Adrenal gland (tissue), 19 donors: ENCODE measurements at places on chromosomes 2 and 18. TPM values are rescaled to one million over a fixed set of nuclear protein-coding genes. Genes with fewer than 3 reads are reported as not detected.

FASTKD2 gene
- total RNA-seq, result 27.7 TPM

M1AP gene
- 0.72 TPM for total RNA-seq

AFG3L2 gene
- 51.4 TPM for total RNA-seq

- H3K4me3 ChIP-seq, result no peak overlapping the region
- H3K4me1 ChIP-seq, result peaks cover 9% of the 10 kb centered on the region
- no peak for DNase-seq
- no peak overlapping the region for H3K27ac ChIP-seq
- H3K27me3 ChIP-seq, result no peaks in the 10 kb centered on the region
- H3K36me3 ChIP-seq, result no peaks in the 10 kb centered on the region
These were observed 101.9 kb downstream of the ACTR2 start for GRCh38 chr2:65329525-65329924.

DNA sequence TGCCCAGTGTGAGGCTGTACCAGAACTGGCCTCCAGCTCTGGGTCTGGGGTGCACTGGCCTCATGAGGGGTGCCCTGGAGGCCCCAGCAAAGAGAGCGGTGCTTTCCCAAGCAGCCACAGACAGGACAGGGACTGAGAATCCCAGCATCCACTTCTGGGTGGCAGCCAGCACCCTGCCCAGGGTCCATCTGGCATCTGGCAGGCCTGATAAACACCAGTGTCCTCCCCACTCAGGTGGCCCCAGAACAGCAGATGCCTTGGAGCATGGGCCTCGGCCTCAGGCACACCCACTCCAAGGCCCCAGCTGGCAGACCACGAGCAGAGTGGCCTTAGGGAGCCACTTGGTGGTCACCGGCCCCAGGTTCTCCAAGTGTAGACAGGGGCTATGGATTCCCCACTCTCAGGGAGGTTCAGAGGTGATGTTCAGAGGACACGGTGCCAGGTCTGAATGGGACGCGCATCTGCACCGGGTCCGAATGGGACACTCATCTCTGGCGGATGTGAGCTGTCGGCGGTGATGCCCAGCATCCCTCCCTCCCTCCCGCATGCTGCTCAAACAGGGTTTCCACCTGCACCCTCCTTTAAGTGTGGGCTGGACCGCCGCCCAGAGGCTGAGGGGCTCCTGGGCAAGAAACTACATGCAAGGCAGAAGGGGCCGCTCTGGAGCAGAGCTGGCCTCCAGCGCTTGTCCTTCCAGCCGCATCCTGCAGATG lies 82.2 kb upstream of the GPC1 start:
- no peaks in the 10 kb centered on the region for H3K4me1 ChIP-seq
- no peak overlapping the region for H3K27ac ChIP-seq
- no peaks in the 10 kb centered on the region for H3K27me3 ChIP-seq
- H3K36me3 ChIP-seq, result no peaks in the 10 kb centered on the region
- no peak overlapping the region for H3K4me3 ChIP-seq

- H3K4me1 ChIP-seq, result no peaks in the 10 kb centered on the region
- DNase-seq, result no peak
- H3K4me3 ChIP-seq, result no peak overlapping the region
- no peaks in the 10 kb centered on the region for H3K27me3 ChIP-seq
- no peak overlapping the region for H3K27ac ChIP-seq
These were observed 39.0 kb downstream of the MAIP1 start for GRCh38 chr2:199994371-199994770.

DNA sequence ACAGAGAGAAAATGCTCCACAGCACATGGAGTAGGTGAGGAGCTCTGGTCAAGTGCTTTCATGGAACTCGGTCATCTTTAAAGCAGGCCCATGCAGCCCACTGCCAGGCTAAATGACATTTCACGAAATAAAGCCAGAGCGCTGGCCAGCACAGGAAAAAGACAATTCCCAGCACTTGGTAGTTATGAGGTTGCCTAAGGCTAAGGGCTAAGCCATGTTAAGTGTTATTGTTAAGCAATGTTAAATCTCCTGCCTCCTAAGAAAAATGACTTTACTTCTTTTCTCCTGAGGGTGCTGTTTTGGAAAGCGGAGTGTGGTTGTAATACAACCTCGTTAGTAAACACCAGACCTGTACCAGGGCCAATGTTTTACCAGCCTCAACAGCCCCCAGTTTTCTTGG lies 125.9 kb upstream of the NRP2 start:
- H3K4me1 ChIP-seq, result no peaks in the 10 kb centered on the region
- H3K36me3 ChIP-seq, result no peaks in the 10 kb centered on the region
- H3K4me3 ChIP-seq, result no peak overlapping the region
- DNase-seq, result no peak
- H3K27me3 ChIP-seq, result no peaks in the 10 kb centered on the region

- H3K36me3 ChIP-seq, result no peaks in the 10 kb centered on the region
- no peaks in the 10 kb centered on the region for H3K4me1 ChIP-seq
- H3K27me3 ChIP-seq, result no peaks in the 10 kb centered on the region
These were observed 38.4 kb downstream of the TSN start for GRCh38 chr2:121793816-121794215.

GRCh38 chr18:13296867-13297574 lies 78.5 kb downstream of the LDLRAD4 start:
- H3K27ac ChIP-seq, result no peak overlapping the region
- no peak for DNase-seq
- H3K4me3 ChIP-seq, result no peak overlapping the region
- H3K4me1 ChIP-seq, result peaks cover 10% of the 10 kb centered on the region
- H3K27me3 ChIP-seq, result no peaks in the 10 kb centered on the region

GRCh38 chr2:214545898-214546542 lies 135.2 kb downstream of the VWC2L start:
- no peak for DNase-seq
- H3K4me1 ChIP-seq, result no peaks in the 10 kb centered on the region
- no peaks in the 10 kb centered on the region for H3K36me3 ChIP-seq
- no peak overlapping the region for H3K27ac ChIP-seq
- no peaks in the 10 kb centered on the region for H3K27me3 ChIP-seq

DNA sequence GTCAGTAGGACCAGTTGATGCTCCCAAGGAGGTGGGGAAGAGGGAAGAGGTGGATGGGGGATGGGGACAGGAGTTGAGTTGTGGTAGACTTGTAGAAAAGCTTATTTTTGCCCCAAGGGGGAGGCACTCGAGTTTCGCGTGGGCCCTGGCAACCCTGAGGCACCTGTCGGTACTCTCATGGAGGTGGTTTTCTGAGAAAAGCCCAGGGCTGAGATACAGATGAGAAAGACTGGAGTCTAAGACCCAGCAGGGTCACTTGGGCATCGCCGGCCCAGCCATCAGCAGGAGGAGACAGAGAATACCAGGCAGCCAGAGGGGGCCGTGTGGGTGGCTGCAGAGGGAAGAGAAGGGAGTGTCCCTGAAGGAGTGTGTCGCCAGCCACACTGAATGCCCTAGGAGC lies 57.7 kb upstream of the HPCAL1 start:
- H3K27ac ChIP-seq, result no peak overlapping the region
- no peaks in the 10 kb centered on the region for H3K27me3 ChIP-seq

GRCh38 chr2:230777721-230778120 lies 65.1 kb downstream of the CAB39 start:
- H3K4me3 ChIP-seq, result no peak overlapping the region
- no peaks in the 10 kb centered on the region for H3K36me3 ChIP-seq
- DNase-seq, result no peak
- no peaks in the 10 kb centered on the region for H3K27me3 ChIP-seq

GRCh38 chr2:85063981-85064599 lies 69.1 kb upstream of the TCF7L1 start:
- no peaks in the 10 kb centered on the region for H3K4me1 ChIP-seq
- H3K4me3 ChIP-seq, result no peak overlapping the region
- H3K36me3 ChIP-seq, result no peaks in the 10 kb centered on the region
- no peaks in the 10 kb centered on the region for H3K27me3 ChIP-seq
- no peak for DNase-seq
- no peak overlapping the region for H3K27ac ChIP-seq
